CD4-positive, alpha-beta T cell treated with Interleukin-6 for 4 hours (primary cell): ENCODE measurements at places on chromosomes 6 and 20.
A peak's percentile ranks its signal among the peaks of the same experiment; 100 is the strongest.

DNA sequence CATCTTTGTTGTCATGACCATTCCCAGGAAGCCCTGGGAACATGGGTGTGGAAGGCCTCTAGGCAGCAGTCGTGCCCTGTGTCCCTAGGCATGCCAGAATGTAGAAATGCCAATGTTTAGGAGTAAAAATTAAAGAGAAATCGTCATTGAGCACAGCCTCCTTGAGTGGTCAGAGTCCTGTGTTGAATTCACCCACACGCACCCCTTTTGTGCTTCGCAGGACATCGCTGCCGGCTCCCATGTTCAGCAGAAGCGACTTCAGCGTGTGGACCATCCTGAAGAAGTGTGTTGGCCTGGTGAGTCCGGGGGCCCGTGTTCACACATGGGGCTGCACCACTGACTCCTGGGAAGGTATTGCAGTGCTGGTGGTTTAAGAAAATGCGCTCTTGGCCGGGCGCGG lies 25.1 kb downstream of the OSBPL2 start:
- no peak for DNase-seq

DNA sequence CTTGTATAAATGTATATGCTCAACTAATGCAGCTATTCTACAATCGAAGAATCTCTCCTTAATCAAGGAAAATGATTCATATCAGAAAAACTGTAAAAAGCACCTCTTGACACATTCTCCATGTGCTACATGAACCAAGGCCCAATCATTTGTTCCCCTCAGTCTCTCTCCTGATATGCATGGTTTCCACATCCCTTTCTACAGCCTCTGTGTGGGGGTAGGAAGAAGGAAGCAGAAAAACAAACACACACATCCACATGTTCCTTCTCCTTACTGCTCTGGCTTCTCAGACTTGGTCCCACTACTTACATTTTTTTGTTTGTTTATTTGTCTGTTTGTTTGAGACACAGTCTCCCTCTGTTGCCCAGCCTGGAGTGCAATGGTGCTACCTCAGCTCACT lies 510.5 kb downstream of the PRKN start:
- no peak for DNase-seq

GRCh38 chr20:13221673-13222318 lies 722 bp downstream of the ISM1 start:
- peak; percentile 72 for DNase-seq

DNA sequence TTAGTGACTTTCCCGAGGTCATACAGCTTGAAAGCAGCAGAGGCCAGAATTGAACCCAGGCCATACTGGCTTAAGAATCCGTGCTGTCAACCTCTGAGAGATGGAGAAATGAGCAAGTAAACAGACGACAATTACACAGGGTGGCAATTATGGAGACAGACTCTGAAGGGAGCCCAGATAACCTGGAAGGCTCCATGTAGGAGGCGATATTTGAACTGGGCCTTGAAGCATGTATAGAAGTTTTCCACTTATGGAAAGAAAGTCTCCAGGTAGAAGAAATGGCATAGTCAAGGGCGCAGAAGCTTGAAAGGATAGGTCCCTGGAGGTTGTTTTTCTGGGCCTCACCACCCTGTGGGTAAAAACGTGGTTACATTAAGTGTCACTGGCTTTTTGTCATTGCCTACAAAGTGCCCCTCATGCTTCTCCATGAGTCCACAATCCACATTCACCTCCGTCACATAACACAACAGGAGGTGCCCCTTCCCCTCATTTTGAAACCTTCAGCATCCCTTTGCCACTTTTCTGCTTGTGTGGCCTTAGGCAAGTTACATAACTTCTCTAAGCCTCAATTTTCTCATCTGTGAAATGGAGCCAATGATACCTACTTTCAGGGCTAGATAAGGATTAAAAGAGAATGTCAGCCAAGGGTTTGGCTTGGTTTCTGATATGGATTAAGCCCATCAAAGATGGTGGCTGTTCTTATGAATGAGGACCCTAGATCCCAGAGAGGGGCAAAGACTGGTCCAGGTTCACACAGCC lies 5.9 kb upstream of the BPI start:
- DNase-seq, result no peak

DNA sequence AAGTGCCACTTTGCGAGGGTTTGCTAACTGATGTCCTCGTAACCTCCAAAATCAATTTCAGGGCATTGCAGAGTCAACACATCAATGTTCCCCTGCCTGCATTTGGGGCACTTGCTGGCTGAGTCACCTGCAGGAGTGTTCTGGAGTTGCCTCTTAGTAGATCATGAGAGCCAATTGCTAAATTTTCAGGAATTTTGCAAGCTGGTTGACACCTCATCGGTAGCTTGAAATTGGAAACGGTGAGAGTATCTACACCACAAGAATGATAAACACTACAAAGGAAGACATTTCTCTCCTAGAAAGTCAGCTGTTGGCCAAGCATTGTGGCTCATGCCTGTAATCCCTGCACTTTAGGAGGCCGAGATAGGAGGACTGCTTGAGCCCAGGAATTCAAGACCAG lies 10.8 kb upstream of the BFSP1 start:
- DNase-seq, result no peak

DNA sequence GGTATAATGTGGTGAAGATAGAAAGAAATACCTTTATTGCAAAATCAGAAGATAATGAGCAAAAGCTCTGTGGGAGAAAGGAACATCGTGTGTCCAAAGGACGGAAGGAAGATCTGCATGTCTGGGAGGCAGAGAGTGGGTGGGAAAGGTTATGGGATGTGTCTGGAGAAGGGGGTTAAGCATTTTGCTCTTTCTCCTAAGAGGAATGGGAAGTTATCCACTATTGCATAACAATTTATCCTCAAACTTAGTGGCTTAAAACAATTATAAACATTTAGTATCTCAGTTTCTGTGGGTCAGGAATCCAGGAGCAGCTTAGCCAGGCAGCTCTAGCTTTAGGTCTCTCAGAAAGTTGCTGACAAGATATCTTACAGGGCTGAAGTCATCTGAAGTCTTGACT lies 229.1 kb upstream of the CITED2 start:
- no peak for DNase-seq

DNA sequence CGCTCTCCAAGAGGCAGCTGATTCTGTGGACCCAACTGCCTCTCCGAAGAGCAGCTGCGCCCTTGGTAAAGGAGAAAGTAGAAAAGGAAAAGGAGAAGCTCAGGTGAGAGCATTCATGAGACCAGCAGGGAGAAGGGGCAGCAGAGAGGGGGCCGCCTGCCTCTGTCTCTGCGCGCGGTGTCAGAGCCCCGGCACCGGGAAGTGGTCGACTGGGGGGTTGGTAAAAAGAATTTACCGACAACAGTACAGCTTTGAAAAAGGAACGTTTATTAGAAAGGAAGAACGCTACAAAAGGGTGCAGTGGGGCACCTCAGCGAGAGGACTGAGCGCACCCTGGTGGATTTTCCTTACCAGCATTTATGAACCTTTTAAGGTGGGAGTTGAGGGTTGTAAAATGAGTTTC lies 61.9 kb downstream of the GPR6 start:
- DNase-seq, result peak; percentile 54

DNA sequence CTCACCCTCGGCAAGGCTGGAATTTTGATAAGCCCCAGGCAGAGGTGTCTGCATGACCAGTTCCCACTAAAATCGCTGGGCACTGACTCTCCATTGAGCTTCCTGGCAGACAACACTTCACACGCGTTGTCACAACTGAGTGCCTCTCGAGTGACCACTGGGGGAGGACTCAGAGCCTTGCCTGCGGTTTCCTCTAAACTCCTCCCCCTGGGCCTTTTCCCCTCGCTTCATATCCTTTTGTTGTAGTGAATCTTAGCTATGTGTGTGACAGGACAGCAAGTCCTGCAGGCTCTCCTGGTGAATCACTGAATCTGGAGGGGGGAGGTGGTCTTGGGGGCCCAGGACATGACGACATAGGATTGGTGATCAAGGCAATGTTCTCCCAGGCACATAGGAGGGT lies 670.8 kb downstream of the PRKN start:
- DNase-seq, result no peak

DNA sequence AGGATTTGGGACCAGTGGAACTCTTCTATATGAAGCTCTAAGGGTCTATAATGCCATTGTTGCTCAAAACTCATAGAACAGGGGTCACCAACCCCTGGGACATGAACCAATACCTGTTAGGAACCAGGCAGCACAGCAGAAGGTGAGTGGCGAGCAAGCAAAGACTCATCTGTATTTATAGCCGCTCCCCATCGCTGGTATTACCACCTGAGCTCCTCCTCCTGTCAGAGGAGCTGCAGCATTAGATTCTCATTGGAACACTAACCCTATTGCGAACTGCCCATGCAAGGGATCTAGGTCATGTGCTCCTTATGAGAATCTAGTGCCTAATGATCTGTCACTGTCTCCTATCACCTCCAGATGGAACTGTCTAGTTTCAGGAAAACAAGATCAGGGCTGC lies 237.5 kb downstream of the C6orf118 start:
- no peak for DNase-seq

- no peak for DNase-seq
Observed at GRCh38 chr6:40524797-40525585, 62.2 kb downstream of the LRFN2 start.

DNA sequence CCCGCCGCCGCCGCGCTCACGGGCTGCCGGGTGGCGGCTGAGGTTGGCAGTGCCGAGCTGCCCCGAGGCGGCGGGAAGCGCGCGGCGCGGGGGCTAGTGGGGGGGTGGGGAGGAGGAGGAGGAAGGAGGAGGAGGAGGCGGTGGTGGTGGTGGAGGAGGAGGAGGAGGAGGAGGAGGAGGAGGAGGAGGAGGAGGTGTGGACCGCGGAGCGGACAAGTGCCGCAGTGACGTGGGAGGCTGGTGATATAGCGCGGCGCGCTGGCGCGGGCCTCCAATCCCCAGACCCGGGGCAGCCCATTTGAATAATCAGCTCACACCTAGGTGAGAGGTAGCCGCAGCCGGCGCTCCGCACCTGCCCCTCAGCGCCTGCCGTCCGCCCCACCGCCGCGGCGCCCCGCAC lies at the start of gene FOXA2:
Gene FOXA2 (minus strand): TSS at position 51 of the 400 bp plus-strand sequence. CDS start 294 bp downstream, outside the sequence.
- DNase-seq, result no peak

DNA sequence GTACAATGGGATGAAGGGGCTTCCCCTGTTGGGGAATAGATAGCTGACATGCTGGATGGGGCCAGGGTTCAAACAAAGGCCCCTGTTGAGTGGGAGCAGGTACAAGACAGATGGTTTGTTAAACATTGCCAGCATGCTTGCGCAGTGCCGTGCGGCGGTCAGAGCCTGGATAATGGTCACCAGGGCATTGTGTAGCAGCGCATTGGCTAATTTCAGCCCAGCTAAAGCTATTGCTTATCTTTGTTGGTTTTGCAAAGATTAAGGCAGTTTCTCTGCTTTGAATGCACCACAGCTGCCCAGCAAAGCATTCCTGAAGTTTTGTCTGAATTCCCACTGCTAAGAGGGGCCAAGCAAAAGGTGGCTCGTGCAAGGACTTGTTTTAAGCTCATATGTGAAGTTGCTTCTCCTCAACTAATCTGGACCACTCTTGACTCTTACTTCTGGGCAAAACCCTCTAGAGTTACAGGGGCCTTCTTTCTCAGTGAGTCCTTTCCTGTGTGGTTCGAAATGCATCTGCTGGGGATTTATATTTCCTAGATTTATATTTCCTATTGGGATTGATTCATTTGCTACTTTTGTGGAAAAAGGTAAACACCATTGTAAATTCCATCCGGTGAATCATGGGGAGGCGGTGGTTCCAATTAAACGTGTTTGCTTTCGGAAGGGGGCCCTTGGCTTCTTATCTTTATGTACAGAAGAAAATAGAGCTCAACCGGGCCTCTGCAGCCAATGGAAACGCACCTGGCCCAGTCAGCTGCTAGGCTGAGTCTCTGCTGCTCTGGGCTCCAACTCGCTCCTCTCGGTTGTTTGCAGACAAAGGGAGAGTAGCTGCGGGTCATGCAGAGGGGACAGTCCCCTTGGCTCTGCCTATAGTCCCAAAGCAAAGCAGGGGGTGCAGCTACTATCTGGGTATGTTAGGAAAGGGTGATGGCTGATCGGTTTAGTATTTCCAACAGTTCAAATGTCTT lies 72.1 kb downstream of the FOXA2 start:
- no peak for DNase-seq

- no peak for DNase-seq
Observed at GRCh38 chr6:155346957-155347356, 32.7 kb upstream of the TFB1M start.

DNA sequence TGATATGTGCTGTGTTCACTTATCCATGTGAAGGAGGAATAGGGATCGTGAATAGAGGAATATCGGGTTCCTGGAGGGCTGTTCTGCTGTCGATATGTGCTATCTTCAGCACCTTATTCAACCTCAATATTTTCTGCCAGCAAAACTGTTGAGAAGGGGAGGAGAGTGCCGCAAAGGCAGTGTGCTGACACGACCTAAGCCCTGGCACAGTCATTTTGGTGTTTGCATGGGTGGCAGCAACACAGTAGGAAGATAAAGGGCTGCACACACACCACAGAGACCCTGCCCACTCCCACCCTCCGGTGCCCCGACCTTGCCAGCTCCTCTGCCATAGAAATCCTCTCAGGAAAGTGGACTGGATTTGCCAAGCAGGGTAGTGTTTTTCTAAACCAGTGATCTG lies 47.0 kb downstream of the ZDHHC14 start:
- DNase-seq, result no peak

DNA sequence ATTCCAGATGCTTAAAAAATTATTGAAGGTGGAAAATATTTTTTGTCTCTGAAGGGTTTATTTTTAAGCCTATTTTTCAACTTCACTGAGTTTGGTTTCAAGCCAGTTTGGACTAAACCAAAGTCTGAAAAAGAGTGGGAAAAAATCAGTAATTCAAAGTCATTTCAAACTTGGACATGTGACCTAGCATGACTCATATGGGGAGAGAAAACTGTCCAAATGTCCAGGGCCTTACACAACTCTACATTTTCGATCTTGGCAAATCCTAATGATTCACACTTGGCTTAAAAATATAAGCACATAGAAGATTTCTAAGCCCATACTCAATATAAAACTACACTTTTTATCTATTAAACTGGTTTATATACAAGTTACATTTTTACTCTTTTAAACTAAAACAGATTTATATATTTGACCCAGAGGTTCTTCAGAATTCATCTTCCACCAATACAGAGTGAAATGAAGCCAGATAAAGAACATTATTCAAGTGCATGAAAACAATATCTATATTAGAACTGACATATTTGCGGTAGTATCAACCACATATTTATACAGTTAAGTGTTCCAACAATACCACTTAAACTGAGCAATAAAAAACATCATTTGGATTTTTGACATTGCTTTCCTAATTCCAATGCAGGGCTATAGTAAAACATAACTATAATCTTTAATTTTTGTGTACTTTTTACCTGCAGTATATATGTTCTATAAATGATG lies 110.3 kb upstream of the TCF21 start:
- no peak for DNase-seq

DNA sequence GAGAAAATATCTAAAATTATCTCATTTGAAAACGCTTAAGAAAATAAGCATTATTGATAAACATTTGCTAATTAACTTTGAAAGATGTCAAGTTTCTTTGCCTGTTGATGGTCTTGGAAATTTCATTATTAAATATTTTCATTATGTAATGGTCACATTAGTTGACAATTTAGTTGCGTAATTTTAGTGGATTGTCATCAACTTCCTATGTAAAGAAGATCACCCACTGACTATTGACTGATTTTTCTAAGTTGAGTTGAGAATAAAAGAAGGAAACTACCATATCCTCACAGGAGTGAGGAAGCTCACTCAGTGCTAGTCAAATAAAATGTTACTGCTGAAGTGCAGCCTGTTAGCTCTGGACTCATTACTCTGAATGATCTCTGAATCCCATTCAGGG lies 79.9 kb upstream of the LY86 start:
- no peak for DNase-seq

GRCh38 chr6:42352856-42353564 lies 98.7 kb downstream of the TRERF1 start:
- no peak for DNase-seq

- DNase-seq, result no peak
Observed at GRCh38 chr6:129643968-129644367, 66.0 kb downstream of the ARHGAP18 start.

- peak; percentile 2 for DNase-seq
Observed at GRCh38 chr20:45592574-45593189, 13.6 kb upstream of the WFDC8 start.
